IPS DF 19.7 (cell line): ENCODE measurements at places on chromosomes 11 and 22.

DNA sequence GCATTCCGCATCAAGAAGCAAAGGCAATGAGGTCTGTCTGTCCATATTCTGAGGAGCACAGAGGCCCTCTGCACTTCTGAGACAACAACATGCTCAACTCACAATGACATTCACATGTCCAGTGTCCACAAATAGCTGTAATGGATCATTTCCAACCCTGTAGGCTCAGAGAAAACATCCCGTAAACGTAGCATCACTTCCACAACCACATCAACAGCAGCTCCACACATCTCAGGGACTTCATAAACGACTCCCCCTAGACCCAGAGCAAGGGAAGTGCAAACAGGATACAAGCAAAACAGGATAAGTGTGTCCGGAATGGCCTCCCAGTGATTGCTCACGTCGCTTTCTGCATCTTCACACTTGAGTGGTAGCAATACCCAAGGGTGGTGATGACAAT is 100.2 kb downstream of the SYN3 start:
- no peak for DNase-seq

- no peak for DNase-seq
These were observed 68.5 kb upstream of the PITPNB start for GRCh38 chr22:27987557-27987956.

DNA sequence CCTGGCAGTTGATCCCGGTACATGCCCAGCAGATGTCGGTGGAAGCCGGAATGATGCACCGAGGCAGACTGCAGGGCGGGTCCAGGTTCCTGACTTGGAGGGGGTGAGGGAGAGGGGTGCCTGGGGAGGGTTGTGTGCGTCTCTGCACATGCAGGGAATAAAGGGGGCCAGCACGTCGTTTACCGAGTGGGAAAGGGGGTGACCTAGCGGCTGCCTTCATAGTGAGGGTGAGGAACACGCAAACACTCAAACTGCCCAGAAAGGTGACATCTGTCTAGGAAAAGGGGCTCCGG is 801.7 kb downstream of the TBC1D22A start:
- DNase-seq, result no peak

- no peak for DNase-seq
These were observed 26.1 kb downstream of the MAML2 start for GRCh38 chr11:96316869-96317268.

DNA sequence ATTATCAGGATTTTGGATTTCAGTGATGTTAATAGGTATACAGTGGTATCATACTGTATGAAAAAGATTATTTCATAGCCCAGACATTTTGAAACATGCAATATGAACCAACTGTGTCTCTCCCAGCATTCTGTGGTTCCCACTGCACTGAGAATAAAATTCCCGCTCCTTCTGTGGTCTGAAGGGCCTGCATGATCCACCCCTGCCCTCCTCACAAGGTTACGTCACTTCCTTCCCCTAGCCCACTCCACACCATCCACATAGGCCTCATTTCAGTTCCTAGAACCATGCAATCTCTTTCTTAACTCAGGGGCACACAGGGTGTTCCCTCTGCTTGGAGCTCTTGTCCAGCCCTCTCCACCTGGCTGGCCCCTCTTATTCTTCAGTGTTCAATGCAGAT is 103.1 kb downstream of the TSPAN18 start:
- no peak for DNase-seq
